ENCODE measurements at places on chromosomes 12 and 14.

DNA sequence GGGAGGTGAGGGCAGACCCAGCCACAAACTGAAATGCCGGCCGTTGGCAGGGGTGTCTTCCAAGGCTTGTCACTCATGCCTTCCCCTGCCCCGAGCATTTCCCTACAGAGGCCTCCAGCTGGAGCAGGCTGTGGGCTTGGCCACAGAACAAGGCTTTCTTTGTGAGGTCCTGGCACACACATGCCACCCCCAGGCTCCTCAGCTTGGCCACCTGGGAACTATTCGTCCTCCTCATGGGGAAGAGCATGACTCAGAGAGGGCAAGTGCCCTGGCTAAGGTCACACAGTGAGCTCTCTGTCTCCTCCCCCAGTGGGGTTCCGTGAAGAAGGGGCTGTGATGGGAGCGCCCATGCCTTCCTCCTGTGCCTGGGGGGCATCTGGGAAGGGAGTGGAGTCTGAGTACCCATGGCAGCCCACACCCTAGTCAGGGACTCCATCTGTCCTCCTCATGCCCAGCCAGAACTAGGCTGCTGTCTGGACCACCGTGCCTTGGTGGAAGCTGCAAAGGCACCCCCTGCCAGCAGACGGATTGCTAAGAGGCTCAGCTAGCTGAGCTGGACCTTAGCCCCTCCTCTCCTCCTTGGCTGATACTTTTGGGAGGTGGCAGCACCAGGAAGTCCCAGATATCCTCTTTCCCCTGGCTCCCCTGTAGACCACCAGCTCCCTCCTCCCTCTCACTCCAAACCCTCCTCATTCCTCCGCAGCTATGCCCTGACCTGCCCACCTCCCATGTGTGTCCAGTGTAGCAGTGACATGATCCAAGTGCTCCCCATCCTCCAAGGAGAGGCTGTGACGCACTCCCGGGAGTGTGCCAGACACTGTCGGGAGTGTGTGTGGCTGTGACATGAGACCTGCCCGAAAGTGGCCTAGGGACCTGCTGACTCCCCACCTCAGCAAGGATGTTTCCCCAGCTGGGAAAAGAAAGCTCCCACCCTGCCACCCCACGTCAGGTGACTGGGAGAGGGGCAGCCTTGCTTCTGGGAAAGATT, 21.4 kb downstream of the ABCB9 start:
- peak; percentile 56 for DNase-seq

- no peak for DNase-seq
Observed at GRCh38 chr12:124718036-124718435, 145.6 kb downstream of the SCARB1 start.

- no peak for DNase-seq
Observed at GRCh38 chr14:53124786-53125185, 28.3 kb downstream of the DDHD1 start.

- DNase-seq = no peak
Observed at GRCh38 chr12:5273709-5274108, 158.2 kb upstream of the NTF3 start.

- peak; percentile 88 for DNase-seq
Observed at GRCh38 chr12:123094349-123095077, 56.4 kb downstream of the PITPNM2 start.

DNA sequence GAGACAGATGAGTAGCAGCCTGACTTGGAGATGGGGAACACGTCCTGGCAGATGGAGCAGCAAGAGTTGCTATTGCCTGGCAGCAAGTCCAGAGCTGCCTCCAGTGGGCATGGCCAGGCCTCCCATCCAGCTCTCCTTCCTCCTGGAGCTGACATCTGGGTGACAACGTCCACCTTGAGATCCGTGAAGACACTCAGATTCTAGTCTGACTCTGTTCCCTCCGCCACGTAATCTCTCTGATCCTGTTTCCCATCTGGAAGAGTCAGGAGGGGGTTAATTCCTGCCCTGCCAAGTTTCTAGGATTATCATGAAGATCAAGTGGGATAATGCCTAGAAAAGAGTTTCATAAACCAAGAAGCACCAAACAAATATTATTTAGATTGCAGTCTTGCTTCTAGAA, 65.3 kb upstream of the FAM181A start:
- no peak for DNase-seq

- peak; percentile 7 for DNase-seq
Observed at GRCh38 chr12:117832459-117833457, 136.0 kb downstream of the KSR2 start.
